Endothelial cell (in vitro differentiated cells): ENCODE measurements at places on chromosomes 3 and 15.

DNA sequence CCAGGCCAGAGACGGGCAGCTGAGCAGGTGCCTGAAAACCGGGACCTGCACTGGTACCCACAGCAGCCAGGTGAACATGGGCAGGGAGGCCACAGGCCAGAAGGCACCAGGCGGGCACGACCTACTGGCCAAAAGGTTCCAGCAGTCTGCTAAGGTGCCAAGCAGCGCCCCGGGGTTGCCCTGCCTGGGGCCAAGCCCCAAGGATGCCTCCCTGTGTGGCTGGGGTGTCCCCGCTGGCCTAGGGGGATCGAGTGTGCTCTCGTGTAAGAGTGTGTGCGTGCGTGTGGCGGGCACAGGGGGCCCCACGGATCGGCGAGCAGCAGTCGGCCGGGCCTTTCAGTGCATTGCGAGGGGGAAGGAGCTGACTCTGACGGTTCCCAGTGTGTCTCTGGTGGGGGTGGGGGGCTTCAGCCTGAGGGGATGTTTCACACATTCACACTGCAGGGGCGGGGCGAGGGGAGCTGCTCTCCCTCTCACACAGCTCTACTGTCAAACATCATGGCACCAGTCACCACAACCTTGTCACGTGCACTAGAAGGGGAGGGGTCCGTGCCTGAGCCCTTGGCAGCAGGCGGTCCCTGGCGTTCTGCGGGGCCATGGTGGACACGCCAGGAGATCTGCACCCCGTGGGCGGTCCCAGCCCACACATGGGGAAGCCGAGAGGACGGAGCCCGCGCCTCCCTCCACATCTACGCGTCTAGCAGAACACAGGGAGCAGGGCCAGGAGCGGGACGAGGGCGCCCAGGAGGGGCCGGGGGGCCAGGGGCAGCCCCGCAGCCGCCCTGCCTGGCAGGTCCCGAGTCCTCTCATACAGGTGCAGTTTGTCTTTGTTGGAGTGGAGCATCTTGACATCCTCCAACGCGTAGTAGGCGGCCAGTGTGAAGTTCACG, 44.5 kb downstream of the RGMA start:
- no peak for DNase-seq

DNA sequence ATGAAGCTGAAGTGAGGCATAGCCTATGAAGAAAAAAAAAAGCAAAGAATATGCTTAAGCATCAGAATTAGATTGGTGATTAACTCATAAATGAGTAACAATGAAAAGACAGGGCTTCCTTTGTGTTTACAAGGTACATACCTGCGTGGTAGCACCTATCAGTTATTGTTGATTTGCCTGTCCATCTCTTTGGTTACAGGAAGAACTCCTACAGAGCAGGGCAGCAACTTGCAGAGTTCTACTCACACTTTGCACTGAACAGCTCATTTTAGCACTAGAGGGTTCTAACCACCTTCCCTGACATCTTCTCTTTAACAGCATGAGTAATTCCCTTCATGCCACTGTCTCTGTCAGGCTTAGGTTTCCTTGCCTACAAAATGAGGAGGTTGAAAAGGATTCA, 166.0 kb downstream of the DPH6 start:
- no peak for DNase-seq

DNA sequence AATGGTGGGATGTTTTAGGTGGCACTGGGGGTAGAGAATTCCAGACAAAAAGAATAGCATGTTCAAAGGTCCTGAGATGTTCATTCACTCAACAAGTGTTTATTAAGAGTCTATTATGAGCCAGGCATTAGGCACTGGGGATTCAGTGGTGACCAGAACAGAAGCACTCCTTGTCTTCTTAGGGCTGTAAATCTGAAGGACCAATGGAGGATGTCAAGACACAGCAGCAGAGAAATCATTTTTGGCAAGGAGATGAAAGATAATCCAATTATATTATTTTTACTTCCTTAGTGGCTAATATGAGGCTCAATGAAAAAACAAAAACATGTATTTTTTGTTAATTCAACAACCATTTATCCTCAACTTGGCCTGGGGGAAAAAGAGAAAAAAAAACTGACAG, 218.5 kb downstream of the SLC9A9 start:
- no peak for DNase-seq

DNA sequence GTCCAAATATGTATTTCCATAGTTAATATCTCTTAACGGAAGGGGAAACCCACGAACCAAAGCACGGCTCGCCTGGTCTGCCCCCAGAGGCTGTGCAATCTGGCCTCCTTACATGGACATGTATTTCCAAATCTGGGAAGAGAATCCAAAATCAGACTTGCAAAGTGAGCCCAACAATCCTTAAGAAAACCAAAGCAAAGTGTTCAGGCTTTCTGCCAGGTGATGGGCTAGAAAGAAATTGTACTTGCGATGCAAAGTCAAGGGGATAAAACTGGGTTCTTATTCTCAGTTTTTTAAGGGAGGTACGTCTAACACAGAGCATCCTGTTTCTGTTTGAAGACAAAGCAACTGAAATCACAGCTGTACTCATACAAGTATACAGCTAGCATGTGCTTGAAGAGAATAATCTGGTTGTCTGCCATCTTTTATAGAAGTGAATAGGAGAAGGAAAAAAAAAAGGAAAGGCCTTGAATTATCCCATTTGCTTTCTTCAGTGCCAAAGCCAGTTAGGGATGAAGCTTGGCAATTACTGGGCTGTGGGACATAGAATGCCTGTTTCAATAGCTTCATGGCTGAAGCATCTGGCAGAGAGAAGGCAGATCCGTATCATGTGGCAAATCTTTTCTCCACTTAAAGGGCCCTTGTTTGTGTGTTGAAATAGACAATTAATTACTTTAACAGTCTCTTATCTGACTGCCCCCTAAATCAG, 48.4 kb downstream of the LRIG1 start:
- DNase-seq = no peak

GRCh38 chr3:20573175-20573574, 387.2 kb upstream of the SGO1 start:
- DNase-seq = no peak

- no peak for DNase-seq
Observed at GRCh38 chr3:9122732-9123364, 126.6 kb downstream of the SRGAP3 start.

GRCh38 chr3:13788522-13789424, 91.1 kb downstream of the WNT7A start:
- no peak for DNase-seq

DNA sequence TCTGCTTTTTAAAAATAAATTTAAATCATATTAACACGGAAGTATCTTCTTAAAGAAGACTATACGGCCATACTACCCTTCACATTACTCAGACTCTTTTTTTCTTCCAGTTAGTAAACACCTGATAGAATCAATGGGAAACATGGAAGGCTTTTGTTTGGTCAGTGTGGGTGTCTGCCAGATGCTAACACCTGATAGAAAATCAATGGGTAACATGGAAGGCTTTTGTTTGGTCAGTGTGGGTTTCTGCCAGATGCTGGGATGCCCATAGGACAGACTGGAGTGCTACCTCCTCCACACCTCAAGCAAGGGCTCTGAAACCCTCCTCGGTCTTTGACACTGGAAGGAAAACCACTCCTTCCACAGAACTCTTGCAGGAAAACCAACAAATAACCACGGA, 29.2 kb downstream of the HACL1 start:
- no peak for DNase-seq

DNA sequence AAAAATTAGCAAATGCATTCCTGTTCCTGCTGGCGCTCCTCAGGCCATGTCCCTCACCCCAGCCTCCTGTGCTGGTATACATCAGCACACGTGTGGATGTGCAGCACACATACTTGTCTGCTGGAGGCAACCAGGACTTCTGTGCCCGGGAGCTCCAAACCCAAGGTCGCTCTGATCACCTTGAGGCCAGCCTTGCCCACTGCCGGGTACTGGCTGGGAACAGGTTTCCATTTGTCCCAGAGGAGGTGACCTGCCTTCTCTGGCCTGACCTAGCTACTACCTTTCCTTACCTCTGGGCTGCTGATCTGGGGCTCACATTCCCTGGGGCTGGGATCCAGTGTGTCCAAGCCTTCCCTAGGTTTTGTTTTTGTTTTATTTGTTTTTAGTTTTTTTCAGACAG, 12.1 kb downstream of the PRKCD start:
- DNase-seq = no peak

DNA sequence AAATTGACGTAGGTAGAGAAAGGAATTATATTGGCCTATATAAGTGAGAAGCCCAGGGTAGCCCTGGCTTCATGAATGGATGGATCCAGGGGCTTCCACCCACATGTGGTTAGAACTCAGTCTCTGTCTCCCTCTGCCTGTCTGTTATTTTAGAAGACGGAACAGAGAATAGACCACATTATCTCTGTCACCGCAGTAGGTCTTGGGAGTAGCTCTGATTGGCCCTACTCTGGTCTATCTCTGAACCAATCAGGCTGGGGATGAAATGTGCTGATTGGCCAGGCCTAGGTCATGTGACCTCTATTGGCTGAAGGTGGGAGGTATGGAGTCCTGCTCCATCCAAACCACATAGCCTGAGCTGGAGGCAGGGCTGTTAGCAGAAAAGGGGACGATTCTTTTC, 143.0 kb upstream of the PRR23C start:
- DNase-seq = no peak

- peak; percentile 44 for DNase-seq
Observed at GRCh38 chr15:71784719-71785118, 25.6 kb upstream of the NR2E3 start.

GRCh38 chr15:67322481-67322880, 67.9 kb downstream of the IQCH start:
- DNase-seq = no peak

- peak; percentile 67 for DNase-seq
Observed at GRCh38 chr3:63015614-63016309, 140.5 kb upstream of the CADPS start.

DNA sequence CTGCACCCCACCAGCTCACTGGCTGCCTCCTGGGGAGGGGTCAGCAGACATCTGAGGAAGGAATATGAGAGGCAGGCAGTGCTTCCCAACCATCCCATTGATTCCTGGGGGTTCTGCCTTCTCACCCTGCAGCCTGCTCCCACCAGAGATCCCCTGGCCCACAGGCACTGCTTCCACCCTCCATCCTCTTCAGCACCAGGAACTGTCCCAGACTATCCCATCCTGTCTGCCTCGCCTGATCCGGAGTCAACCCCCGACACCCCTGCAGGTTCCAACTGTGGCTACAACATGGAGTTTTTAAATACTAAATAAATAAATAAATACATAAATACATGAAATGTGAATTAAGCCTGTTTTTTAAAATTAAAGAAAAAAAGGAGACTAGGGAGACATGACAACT, 43.6 kb downstream of the CACNA2D2 start:
- peak; percentile 38 for DNase-seq

DNA sequence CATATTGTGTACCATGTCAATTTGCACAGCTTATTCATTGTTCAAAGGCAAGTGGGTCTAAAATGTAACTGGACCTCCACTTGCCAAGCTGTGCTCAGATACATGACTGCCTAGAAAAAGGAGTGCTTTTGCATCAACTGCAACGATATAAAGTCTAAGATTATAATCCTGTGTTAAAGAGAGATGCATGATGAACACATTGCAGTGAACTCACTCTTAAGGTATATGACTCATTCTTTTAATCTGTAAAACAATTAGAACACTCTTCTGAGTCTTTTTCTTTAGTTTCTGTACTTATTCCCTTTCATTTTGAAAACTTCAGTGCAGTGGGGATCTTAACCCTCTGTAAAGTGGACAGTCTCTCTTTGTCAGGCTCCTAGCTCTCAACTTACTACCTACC, 982.8 kb downstream of the ROBO1 start:
- no peak for DNase-seq

- no peak for DNase-seq
Observed at GRCh38 chr3:44444896-44445691, 32.4 kb downstream of the ZNF445 start.

DNA sequence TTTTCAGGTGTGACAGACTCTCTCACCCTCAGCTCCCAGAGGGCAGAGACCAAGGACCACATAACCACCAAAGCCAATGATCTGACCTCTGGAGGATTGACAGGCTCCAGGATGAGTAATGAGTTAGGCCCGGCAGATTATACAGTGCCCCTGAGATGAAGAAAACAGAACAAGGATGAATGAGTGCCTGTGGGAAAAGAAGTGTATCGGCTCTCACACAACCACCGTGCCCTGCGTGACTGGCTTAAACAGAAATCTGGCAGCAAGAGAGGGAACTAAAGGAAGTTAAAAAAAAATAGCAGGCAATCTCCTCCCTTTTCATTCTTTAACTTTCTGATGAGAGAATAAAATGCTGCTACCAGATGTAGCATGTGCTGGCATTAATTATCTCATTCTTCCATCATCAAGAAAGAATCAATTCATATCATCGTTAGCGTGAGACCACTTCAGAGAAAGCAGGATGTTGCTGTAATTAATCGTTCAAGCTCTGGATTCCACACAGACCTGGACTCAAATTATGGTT, 227.5 kb upstream of the COL8A1 start:
- no peak for DNase-seq

DNA sequence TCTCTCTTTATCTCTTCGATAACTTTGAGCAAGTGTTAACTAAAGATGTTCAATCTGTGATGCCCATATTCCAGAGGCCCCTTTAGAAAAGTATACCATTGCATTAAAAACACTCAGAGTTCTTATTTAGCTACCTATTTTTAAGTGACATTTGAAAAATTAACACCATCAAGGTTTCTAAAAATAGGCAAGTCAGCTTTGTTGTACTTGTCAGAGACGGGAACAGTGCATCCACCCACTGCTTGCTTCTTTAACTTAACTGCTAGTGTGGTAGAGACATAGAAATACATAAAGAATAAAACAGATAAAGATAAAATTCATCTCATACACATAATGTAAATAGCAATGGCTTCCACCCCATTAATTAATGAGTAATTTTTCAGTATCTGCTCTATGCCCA, 66.0 kb downstream of the IGSF11 start:
- DNase-seq = no peak

DNA sequence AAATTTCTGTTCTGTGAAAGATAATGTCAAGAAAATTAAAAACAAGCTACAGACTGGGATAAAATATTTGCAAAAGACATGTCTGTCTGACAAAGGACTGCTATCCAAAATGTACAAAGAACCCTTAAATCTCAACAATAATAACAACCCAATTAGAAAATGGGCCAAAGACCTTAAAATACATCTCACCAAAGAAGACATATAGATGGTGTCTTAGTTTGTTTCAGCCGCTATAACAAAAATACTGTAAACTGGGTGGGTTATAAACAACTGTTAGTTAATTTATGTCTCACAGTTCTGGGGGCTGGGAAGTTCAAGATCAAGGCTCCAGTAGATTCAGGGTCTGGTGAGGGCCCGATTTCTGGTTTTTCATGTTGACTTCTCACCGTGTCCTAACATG, 106.2 kb upstream of the AGTR1 start:
- DNase-seq = no peak

DNA sequence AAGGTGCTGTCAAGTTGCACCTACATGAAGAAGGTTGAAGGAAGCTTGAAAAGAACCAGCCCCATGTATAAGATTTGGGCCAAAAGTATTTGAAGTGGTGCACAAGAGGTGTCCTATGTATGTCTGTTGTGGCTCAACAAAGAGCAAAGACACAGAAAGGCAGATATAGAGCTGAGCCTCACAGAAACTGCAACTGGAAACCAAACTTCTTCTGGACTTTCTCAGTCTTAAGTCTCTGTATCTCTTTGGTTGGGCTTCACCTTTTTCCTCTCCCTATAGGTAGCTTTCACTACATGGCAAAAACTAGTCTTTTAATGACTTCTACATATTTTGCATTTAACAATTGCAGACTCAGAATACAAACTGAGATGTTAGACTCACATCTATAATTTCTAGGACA, 8.8 kb upstream of the CMC1 start:
- DNase-seq = no peak

GRCh38 chr15:101615986-101616848, 36.0 kb downstream of the TM2D3 start:
- no peak for DNase-seq
